ENCODE measurements at places on chromosomes 6 and 20. TPM values are rescaled to one million over a fixed set of nuclear protein-coding genes. Genes with fewer than 3 reads are reported as not detected.

- DNase-seq: no peak
Observed at GRCh38 chr20:62702013-62702300, 6.7 kb upstream of the NTSR1 start.

GRCh38 chr20:58587467-58587866 lies 63.6 kb upstream of the STX16 start:
- no peak for DNase-seq

DNA sequence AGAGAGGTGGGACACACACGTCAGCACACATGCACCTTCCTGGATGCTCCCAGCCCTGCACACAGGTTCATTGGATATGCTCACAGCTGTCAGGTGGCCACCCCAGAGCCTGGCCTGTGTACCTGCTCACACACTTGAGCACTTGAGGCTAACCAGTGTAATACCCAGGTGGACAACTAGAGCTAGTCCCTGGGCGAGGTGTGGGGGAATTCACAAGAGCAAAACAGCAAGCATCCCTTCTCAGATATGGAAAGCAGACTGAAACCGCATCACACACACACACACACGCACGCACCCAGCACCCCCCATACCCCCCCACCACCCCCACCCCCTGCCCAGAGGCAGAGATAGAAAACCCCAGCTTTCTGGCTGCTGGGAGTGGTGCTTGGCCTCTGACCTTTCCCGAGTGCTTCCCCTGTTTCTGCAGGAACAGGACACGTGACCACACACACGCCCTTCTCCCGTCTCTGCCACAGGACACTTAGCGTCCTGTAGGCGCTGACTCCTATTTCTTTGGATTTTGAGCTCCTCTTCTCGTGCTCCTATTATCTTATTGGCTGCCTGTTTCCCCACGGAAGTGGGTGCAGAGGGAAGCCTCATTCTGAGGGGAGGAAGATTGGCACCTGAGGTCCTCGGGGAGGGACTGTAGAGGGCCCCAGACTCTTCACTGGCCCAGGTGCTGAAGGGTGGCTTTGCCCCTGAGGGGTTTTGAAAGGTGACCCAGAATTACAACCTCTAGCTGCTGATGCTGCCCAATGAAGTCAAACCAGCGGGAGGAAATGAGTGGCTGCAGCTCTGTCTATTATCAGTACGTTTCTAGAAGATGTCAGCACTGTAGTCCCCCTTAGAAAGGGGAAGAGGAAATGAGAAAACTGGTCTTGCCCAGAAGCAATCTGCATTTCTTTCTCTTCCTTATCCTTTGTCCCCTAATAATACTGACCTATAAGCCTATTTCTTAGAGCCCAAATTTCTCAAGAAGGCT lies 65.8 kb downstream of the SYTL3 start:
- DNase-seq: no peak

- DNase-seq: no peak
Observed at GRCh38 chr20:13638162-13638495, 603 bp downstream of the TASP1 start.

DNA sequence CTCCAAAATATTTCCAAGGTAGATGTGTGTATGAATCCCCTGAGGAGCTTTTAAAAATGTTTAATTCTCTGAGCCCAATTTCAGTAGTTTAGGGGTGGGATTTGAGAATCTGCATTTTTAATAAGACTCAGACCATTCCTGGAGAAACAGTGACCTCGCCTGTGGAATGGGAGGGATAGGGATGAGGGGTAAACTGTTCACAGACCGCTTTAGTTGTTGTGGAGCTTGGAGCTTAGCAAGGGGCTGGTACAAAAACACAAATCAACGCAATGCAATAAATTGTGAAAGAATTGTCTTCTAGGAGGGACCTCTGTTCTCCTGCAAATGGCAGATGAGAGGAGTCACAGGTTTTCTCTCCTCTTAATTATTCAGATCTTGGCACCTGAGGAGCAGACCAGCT lies 239.3 kb upstream of the SULF2 start:
- DNase-seq: no peak

DNA sequence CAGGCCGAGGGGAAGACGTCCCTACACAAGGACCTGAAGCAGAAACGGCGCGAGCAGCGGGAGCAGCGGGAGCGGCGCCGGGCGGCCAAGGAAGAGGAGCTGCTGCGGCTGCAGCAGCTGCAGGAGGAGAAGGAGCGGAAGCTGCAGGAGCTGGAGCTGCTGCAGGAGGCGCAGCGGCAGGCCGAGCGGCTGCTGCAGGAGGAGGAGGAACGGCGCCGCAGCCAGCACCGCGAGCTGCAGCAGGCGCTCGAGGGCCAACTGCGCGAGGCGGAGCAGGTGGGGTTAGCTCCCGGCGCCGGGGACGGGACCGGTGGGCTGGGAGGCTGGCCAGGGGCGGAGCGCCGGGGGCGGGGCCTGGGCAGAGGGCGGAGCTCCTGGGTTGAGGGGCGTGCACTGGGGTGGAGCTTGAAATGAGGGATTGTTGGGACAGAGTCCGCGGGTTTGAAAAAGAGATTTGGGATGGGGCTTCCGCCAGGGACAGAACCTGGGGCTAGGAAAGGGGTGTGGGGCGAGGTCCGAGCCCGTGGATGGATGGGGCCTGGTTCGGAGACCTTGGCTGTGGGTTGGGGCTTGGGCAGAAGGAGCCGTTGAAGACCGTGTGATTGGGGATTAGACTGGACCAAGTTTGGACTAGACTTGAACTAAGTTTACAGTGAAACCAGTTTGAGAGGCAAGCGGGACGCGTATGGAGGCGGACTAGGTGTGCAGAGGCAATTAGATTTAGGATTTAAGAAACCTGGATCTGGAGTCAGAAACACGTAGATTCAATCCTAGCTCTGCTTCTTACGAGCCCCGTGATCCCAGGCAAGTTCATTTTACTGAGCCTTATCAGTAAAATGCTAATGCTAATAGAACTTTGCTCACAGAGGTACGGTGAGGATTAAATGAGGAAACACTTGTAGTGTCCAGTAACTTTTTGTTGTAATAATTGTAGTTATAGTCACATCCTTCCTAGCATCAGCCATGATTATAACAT lies 20.9 kb downstream of the DEF6 start:
- no peak for DNase-seq

- DNase-seq: no peak
Observed at GRCh38 chr6:12294851-12295536, 4.8 kb downstream of the EDN1 start.

GRCh38 chr20:41861772-41862422 lies 243.7 kb upstream of the CHD6 start:
- DNase-seq: no peak

- DNase-seq: no peak
Observed at GRCh38 chr20:12815231-12815768, 193.5 kb upstream of the SPTLC3 start.

- DNase-seq: no peak
Observed at GRCh38 chr6:128370072-128370471, 150.3 kb downstream of the PTPRK start.

- DNase-seq: no peak
Observed at GRCh38 chr6:151205721-151206600, 33.8 kb upstream of the AKAP12 start.

- DNase-seq: no peak
Observed at GRCh38 chr20:63122626-63123025, 93.3 kb downstream of the YTHDF1 start.

- no peak for DNase-seq
Observed at GRCh38 chr6:169858935-169859351, 107.5 kb downstream of the ERMARD start.

DNA sequence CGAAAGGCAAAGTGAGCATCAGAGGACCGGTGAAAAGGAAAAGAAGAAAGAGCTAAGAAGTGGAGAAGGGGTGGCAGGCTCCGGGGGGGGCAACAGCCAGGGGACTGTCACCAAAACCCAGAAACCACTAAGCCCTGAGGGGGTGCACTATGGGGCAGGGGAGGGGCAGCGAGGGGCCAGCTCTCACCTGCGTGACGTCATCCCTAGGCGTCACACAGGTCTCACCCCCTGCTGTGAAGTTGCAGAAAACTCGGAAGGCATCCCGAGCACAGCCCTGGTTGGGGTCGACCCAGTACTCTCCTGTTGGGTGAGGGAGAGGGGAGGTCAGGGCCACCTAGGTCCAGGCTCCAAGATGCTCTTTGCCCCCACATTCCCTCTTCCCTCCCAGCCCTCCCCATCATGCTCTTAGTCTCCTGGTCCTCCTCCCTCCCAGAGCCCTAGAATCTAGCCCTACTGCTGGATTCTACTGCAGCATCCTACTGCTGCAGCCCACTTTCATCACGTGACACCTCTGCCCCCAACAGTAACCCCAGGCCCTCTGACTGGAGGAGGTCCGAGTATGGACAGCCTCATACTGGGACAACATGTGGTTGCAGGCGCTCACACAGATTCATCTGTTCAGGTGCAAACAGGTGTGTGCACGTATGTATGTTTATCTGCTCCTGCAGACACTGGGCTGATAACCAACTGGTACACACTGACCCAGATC lies 27.4 kb downstream of the COL11A2 start:
- no peak for DNase-seq

GRCh38 chr20:43915211-43916072 lies 790 bp downstream of the TOX2 start:
- DNase-seq: no peak

DNA sequence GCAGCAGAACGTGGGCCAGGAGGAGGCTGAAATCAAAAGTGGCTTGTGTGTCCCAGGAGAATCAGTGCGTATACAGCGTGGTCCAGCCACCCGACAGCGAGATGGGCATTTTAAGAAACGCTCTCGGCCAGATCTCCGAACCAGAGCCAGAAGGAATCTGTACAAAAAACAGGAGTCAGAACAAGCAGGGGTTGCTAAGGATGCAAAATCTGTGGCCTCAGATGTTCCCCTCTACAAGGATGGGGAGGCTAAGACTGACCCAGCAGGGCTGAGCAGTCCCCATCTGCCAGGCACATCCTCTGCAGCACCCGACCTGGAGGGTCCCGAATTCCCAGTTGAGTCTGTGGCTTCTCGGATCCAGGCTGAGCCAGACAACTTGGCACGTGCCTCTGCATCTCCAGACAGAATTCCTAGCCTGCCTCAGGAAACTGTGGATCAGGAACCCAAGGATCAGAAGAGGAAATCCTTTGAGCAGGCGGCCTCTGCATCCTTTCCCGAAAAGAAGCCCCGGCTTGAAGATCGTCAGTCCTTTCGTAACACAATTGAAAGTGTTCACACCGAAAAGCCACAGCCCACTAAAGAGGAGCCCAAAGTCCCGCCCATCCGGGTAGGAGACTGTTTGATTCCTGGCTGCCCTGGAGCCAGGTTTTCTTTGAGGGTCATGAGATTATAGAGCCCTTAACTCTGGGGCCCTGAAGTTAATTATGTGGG lies 75.3 kb downstream of the ASXL1 start:
- DNase-seq: peak; percentile 68

GRCh38 chr20:38935967-38936407 lies 9.8 kb downstream of the FAM83D start:
- no peak for DNase-seq

DNA sequence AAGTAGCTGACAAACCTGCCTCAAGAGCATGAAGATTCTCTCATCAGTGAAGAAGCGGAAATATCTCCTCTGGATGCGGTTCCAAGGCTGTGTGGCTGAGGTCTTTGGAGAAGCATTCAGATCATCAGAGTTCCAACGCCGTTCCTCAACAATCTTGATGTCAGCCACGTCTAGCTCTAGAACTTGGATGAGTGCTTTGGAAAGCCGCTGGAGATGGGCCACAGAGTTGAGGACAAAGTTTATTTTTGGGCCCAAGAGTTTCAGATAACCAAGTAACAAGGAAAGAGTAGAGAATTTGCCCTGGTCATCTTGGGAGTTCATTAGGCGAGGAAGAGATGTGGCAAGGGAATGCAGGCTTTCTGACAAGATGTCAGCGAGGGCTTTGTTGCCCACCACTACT lies 20.9 kb downstream of the TTI1 start:
- no peak for DNase-seq

DNA sequence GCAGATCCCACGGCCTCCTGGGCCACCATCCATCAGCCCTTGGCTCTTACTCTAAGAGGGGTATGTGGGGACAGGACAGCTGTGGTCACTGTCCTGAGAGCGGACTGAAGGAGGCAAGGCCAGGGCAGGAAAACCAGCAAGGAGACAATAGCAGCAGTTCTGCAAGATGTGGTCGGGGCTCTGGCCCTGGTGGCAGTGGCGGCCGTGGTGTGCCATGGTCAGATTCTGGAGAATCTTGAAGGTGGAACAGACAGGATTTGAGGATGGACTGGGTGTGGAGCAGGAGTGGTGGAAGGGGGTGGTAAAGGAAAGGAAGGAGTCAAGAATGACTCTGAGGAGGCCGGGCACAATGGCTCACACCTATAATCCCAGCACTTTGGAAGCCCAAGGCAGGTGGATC lies 5.9 kb upstream of the MAP1LC3A start:
- DNase-seq: no peak

DNA sequence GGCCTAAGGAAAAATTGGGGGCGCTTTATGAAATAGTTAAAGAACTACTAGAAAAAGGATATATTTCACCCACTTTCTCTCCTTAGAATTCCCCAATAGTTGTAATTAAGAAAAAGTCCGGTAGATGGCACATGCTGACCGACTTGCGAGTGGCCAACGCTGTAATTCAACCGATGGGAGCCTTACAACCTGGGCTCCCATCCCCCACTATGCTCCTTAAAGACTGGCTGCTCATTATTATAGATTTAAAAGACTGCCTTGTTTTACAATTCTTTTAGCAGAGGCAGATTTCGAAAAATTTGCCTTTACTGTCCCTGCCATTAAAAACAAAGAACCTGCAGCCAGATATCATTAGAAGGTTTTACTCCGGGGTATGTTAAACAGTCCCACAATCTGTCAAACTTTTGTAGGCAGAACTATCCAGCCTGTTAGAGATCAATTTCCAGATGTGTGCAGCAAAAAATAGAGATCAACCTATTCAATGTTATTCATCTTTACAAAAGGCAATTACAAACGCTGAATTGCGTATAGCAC lies 58.5 kb upstream of the PRSS16 start:
- peak; percentile 58 for DNase-seq

GRCh38 chr20:38674765-38675133 lies 49.5 kb upstream of the SLC32A1 start:
- no peak for DNase-seq

- no peak for DNase-seq
Observed at GRCh38 chr20:43942667-43943285, 28.1 kb downstream of the TOX2 start.

FLOT1 gene
- 105 TPM for total RNA-seq

RAET1L gene
- not detected for total RNA-seq

RGL2 gene
- 65.5 TPM for total RNA-seq

CAP2 gene
- total RNA-seq: 2.7 TPM

CST2 gene
- not detected for total RNA-seq

NKX2-2 gene
- total RNA-seq: not detected

SESN1 gene
- total RNA-seq: 24.1 TPM

MAN1A1 gene
- 48.1 TPM for total RNA-seq

SLC17A1 gene
- not detected for total RNA-seq

OGFRL1 gene
- 57.4 TPM for total RNA-seq

COL19A1 gene
- not detected for total RNA-seq

C6orf163 gene
- total RNA-seq: 3.0 TPM

MED23 gene
- total RNA-seq: 20.9 TPM

PIGU gene
- total RNA-seq: 24.4 TPM

TSPYL1 gene
- total RNA-seq: 55.9 TPM

HTR1E gene
- total RNA-seq: not detected
